ENCODE measurements at places on chromosomes 16 and 17.

- DNase-seq, result no peak
Measured at GRCh38 chr17:78501241-78502036, 75.8 kb downstream of the DNAH17 start.

DNA sequence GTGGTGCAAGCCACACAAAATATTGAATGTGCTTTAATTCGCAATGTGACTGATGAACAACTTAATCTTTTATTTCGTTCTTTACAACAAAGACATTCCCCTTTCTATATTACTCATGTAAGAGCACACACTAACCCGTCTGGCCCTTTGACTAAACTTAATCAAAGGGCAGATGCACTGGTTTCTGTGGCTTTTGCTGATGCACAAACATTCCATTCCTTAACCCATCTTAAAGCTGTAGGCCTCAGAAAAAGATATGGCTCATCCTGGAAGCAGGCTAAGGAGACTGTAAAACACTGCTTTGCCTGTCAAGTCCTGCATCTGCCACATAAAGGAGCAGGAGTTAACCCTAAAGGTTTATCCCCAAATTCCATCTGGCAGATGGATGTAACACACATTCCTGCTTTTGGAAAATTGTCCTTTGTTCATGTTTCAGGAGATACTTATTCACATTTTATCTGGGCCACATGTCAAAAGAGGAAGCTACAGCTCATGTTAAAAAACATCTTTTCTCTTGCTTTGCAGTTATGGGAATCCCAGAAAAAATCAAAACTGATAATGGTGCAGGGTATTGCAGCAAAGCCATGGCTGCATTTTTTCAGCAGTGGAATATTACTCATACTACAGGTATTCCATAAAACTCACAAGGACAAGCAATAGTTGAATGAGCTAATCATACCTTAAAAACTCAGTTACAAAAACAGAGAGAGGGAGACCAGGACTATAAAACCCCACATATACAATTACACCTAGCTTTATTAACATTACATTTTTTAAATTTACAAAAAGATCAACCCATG lies 137.2 kb downstream of the AHSP start:
- no peak for DNase-seq

DNA sequence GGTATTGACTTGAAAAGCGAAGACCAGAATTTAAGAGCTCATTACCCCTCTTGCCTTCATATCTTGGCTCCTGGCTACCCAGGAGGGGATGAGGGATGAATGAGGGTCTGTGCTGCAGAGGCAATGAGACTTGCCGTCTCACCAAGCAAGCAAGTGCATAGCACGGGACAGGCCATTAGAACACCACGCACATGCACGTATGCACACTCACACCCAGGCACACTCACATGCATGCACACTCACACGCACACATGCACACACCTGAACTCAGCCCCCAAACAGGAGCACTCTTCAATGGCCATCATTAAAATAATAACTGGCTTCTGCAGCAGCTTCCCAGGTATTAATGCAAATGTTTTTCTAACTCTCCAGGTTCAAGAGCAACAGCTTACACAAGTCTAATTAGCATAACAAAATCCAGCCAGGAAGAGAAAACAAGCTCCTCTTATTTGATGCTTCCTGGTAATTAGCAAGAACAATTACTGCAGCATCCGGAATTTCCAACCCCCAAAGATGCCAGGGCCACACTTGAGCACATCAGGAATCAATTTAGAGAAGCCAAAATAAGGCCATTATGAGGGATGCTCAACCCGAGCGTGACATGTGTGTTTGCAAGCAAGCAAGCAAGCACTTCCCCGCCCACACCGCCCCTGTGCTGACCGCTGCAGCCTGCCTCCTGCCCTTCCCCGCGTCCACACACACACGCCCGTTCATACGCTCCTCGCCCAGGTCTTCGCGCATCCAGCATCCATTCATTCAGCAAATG lies 171.6 kb upstream of the TNRC6C start:
- DNase-seq, result no peak

DNA sequence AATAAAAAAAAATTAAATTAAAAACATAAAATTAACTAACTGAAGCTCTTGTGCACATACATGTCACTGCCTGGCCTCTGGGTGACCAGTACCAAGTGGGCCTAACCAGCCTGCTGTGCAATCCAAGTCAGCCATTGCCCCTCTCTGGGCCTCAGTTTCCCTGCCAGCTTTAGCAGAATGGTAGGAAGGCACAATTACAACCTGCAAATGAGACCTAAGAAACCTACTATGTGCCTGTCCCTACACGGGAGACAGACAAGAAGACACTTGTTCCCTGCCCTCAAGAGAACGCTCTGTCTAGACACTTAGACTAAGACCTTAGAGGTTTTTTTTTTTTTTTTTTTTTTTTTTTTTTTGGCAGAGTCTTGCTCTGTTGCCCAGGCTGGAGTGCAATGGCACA lies 1.7 kb downstream of the CIAPIN1 start:
- no peak for DNase-seq

DNA sequence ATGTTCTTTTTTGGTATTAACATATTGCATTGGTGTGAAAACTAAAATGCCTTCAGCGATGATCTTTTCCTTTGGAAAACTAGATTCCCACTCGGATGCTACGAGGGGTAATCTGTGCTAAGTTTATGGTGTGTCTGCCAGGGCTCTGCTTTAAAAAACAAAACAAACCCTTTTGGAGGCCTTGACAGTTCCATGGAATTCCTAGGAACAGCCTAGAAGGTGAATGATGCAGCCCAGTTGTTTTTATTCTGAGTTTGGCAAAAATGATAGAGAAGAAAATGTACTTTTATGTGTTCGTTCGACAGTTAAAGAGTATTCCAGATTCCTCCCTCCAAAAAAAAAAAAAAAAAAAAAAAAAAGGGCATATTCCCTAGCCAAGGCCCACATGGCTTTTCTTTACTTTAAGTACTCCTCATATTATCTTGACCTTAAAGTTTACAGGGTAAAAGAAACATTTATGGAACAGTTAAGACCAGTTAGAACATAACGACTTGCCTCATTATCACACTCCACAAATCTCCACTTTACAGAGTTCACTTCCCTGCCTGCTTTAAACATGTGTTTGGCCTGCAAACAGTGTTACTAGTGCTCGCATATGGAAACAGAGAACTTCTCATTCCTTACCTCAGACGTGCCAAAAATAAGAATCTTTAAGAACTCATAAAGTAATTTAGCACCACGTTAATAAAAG lies 159.1 kb downstream of the WWOX start:
- no peak for DNase-seq

DNA sequence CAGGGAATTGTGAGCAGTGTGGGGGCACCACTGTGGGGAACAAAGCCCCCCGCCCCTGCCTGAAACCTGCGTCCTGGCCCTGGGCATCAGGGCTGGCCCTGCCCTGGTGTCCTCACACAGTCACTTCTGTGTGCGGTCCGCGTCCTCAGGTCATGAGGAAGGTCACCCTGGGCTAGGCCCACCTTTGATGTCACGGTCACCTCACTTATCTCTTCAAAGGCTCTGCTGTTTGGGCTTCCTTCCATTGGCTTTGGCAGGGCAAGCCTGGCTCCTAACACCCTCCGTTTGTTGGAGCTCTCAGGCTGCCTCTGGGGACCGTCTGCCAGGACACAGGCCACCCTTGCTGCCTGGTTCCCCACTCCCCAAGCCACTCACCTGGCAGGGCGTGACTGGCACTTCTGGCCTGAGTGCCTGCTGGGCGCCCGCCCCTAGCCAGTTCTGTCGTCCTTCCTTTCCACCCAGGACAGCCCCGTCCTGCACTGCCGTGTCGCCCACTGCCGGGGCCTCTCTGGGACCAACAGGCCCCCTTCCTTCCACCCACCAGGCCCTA lies 8.8 kb downstream of the CENPX start:
- no peak for DNase-seq

GRCh38 chr16:3022684-3023414 lies 893 bp downstream of the HCFC1R1 start:
- no peak for DNase-seq

GRCh38 chr17:73989671-73990070 lies 213.8 kb upstream of the RPL38 start:
- no peak for DNase-seq

DNA sequence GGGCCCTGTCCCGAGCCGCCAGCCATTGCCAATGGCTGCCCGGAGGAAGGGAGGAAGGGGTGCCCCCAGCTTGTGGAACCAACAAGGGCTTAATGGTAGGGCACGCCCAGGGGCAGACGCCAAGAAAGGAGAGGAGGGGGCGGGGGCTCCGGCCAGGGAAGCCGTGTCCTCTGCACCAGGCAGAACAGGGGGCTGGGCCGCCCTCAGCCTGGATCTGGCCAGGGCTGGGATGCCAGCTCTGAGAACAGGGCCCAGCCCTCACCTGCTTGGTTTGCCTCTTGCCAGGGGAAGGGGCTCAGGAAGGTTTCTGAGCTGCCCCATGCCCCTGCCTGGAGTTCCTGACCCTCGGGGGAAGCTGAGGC lies 35.8 kb upstream of the SLC38A10 start:
- no peak for DNase-seq

DNA sequence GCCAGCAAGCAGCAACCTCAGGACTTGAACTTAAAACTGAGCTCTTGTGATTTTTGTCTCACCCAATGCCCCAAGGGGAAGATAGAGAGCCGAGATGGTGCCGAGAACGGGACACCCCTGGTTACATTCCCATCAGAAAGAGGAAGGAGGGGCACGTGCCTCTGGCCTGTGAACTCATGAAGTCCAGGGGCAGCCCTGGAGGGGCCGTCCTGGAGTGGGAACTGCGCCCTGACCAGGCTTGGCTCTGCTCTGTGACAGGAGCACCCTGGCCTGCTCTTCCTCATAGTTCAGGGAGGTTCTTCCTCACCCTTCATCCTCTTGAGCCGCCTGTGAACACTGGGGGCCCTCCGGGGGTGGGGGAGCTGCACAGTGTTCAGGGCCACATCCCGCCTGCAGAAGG lies 130.3 kb upstream of the FOXF1 start:
- no peak for DNase-seq

DNA sequence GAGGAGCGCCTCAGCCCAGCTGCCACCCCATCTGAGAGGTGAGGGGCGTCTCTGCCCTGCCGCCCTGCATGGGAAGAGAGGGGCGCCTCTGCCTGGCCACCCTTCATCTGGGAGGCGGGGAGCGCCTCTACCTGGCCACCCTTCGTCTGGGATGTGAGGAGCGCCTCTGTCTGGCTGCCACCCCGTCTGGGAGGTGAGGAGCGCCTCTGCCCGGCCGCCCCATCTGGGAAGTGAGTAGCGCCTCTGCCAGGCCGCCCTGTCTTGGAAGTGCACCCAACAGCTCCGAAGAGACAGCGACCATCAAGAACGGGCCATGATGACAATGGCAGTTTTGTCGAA lies 114.4 kb upstream of the CES5A start:
- DNase-seq, result no peak

GRCh38 chr16:76199681-76200220 lies 77.5 kb upstream of the CNTNAP4 start:
- no peak for DNase-seq

DNA sequence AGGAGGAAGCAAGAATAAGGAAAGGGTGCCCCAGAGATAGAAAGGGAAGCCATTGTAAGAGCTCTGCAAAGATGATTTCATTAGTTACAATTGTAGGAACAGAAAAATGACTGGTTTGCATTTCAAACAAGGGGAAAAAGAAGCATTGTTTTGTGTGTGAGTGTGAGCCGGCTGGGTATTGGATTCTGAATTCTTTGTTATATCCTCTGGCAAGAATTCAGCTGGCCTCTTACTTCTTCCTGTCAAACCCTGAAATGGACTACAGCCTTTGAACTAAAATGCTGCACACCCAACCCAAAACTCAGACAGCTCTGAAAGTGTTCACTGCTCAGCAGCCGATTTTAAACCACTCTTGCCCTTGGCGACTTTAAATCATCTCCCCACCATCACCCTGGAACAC lies 461.3 kb downstream of the PMP22 start:
- DNase-seq, result no peak

DNA sequence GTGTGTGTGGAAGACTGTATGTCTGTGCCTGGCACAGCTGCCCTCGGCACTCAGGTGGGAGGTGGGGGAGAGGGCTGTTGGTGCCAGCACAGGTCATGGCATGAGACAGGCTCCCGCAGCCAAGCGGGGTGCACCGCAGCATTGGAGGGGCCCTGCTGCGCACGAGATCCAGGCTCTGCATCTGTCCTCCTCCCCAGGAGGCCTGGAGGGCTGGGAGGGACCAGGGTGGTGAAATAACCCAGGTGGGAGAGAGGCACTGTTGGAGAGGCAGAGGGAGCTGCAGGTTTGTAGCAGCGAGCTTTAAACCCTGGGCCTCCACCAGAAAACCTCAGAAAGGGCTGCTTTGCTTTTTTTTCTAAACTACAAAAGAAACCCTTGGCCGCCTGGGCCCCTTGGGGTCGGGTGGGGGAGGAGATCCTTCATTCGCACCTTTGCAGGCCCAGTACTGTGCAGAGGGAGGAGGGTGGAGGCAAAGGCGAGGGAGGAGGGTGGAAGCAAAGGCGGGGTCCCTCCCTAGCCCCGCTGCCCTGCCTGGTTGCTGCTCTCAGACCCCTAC lies 241.7 kb downstream of the SEC14L1 start:
- DNase-seq, result no peak

GRCh38 chr17:81723651-81724209 lies 11.6 kb downstream of the SLC25A10 start:
- DNase-seq, result no peak

DNA sequence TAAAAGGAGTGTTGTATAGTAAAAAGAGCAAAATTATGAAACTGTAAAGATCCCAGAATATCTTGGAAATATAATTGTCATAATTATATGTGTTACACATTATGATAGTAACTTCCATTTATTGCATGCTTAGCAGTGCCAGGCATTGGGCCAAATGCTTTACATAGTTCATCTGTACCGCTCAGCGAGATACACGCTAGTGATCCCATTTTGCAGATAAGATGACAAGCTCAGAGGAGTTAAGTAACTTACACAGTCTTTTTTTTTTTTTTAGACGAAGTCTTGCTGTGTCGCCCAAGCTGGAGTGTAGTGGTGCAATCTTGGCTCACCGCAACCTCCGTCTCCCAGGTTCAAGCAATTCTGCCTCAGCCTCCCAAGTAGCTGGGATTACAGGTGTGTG lies 6.8 kb upstream of the EZH1 start:
- no peak for DNase-seq

GRCh38 chr16:58098207-58099096 lies 30.7 kb downstream of the CFAP20 start:
- DNase-seq, result no peak

DNA sequence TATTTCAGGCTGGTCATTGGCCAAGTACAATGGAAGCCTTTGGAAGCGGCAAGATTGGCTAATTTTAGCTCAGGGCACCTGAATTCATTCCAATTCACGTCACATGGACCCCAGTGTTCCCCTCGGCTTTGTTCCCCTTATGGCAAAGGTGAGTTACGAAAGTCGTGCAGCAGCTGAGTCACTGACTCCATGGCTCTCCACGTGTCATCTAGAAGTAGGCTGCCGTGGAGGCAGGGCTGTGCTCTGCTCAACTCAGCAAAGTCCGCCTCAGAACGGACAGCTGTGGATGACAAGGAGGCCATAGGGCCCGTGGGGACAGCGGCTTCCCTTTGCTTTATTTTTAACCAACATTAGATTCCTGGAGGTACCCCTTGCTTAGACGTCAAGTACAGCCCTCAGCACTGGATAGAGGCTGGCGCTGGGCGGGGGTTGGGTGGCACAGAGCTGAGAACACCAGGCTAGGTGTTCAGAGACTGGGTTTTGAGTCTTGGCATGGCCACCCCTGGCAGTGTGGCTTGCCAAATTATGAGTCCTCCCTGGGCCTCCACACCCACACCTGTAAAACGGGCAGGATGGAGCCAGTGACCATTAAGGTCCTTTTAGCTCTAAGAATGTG lies 23.6 kb downstream of the ADAD2 start:
- DNase-seq, result no peak

- DNase-seq, result no peak
Measured at GRCh38 chr17:4544951-4545216, 10.3 kb downstream of the MYBBP1A start.
